GM18507 (cell line): ENCODE measurements at places on chromosomes 6 and 20.

DNA sequence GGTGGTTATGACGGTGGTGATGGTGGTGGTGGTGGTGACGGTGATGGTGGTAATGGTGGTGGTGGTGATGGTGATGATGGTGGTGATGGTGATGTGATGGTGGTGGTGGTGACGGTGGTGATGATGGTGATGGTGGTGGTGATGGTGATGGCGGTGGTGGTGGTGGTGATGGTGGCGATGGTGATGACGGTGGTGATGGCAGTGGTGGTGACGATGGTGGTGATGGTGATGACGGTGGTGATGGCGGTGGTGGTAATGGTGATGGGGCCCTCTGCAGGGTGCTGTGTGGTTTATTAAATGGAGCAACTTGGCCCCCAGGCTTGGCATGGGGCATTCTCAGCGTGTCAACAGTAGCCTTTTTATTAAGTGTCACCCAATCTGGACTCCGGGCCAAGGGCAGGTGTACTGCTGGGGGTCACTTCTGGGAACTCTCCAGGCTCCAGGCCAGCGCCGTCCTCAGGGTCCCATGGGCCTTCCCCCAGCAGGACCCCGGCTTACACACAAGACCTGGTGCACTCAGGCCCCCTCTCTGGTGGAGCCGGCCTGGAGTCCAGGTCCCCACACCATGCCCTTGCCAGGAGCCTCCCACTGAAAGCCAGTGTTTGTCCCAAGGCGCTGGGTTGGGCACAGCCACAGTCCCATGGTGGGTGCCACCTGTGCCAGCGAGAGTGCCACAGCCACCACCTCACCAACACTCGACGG lies 8.8 kb downstream of the CABLES2 start:
- no peak for DNase-seq

- no peak for DNase-seq
These were observed 70.1 kb downstream of the ZC2HC1B start for GRCh38 chr6:143934331-143934730.

GRCh38 chr6:30726506-30727413 lies 6.6 kb downstream of the TUBB start:
- no peak for DNase-seq

DNA sequence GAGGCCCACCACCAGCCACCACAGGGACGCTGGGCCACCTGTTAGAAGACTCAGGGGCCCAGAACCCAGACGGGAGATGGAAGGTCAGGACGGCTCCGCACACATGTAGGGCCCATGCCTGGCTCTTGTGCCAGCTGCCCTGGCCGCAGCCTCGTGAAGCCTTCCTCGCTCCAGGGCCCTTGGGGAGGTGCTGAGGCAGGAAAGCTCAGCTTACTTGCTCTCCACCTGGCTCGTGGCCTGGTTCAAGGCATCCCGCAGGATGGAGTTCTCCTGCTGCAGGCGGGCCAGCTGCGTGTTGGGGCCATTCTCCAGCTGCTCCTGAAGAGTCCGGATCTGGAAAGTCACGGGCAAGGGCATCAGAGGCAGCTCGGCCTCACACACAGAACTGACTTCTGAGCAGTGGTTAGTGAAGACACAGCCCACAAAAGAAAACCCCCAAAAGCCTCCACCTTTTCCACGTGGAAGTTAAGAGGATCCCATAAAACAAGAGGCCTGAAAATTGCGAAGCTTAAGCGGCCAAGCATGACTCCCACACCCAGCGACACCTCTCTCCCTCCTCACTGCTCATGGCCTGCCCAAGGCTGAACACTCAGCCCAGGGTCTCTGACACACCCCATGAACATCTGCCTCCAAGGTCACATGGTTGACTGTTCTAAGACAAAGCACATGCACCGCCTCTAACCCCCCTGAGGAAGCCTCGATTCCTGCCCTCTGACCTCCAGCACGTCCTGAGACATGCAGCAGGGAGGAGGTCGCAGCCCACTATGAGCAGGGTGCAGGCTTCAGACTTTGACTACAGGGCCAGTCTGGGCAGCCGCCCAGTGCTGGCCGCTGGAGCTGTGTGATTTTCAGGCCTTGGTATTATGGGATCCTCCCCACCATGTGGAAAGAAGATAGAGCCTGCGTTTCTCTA lies 46.5 kb downstream of the RRBP1 start:
- DNase-seq = no peak

- DNase-seq = no peak
These were observed 1.2 kb upstream of the SYNJ2 start for GRCh38 chr6:157980288-157981131.

DNA sequence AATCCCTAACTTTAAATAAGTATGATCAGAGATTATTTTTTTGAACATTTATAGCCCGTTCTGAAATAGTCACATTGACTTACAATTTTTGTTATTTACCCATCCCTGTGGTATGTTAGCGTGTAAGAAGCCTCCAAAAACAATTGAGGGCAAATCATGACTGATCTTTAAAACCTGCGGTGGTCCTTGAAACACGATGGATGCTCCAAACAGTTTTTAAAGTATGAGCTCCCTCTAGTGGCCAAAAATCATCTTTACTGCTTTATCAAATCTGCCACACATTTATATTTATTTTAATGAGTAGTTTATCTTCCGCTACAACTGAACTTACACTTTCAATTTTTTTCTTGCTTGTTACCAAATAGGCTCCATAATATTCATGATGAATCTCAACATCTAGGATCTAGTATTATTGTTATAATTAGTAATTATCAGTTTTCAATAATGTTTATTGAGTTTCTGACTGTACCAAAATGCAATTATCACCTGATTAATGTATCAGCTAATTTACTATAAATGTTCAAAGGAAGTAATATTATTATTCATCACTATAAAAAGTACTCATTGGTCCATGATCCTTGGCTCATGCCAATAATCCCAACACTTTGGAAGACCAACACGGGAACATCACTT lies 52.2 kb downstream of the MARCKS start:
- DNase-seq = peak; percentile 14

- DNase-seq = no peak
These were observed 1.6 kb downstream of the PSMA7 start for GRCh38 chr20:62141397-62142251.

DNA sequence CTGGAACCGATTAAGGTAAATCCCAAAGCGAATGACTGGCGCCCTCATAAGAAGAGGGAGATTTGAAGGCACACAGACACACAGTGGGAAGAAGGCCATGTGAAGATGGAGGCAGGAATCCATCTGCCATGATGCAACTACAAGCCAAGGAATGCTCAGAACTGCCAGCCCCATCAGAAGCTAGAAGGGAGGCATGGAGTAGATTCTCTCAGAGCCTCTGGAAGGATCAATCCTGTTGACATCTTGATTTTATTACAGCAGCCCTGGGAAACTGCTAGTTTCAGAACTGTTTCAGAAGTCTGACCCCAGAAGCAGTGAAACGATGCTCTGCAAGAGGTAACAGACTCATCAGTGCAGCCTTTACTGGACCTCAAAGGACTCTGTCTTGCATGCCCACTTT lies 103.5 kb upstream of the GPR6 start:
- DNase-seq = no peak

DNA sequence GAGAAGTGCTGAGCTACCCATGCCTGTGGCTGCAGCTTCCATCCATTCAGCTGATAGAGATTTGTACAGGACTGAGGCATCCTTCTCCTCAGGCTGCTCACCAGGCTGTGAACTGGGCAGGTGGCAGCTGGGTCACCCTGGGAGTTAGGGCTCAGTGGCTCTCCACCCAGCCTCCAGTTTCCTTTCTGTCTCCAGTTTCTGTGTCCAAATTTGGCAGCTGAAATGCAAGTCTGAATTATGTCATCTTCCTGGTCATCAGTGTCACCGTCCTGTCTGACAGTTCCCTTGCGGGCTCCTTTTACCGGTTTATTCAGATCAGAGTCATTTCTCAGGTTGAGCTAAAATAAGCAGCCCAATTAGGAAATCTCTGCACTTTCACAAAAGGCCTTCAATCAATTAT lies 93.3 kb downstream of the EDN1 start:
- peak; percentile 7 for DNase-seq
